ENCODE measurements at places on chromosomes 7 and 10.

- no peak for DNase-seq
These were observed 182.6 kb upstream of the FEZF1 start for GRCh38 chr7:122487131-122487530.

GRCh38 chr7:134300988-134301387 lies 15.7 kb downstream of the SLC35B4 start:
- DNase-seq, result no peak

GRCh38 chr10:95480102-95480900 lies 80.9 kb downstream of the SORBS1 start:
- DNase-seq, result no peak

- DNase-seq, result no peak
These were observed 79.6 kb downstream of the SND1 start for GRCh38 chr7:127731431-127732080.

- DNase-seq, result no peak
These were observed 153.3 kb downstream of the EGFR start for GRCh38 chr7:55172161-55172560.

- DNase-seq, result no peak
These were observed 4.8 kb downstream of the AKAP9 start for GRCh38 chr7:91945476-91945875.

DNA sequence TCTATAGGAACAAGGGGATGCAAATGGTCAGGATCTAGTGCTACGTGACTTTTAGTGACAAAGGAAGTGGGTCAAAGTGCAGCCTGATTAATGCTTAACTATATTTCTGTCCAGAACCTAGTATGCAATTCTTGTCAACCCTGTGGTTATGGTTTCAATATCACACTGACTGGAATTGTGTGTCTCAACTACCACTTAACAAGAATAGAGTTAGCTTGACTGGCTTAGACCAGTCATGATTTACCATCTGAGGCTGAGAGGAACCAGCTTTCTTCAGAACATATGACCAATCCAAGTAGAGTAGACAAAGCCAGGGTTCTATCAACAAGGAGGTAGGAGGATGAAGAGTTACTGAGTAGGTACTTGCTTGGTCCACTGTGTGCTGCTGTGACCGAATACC lies 54.4 kb downstream of the MYPN start:
- no peak for DNase-seq

GRCh38 chr7:121046893-121047468 lies 58.5 kb downstream of the CPED1 start:
- DNase-seq, result no peak

DNA sequence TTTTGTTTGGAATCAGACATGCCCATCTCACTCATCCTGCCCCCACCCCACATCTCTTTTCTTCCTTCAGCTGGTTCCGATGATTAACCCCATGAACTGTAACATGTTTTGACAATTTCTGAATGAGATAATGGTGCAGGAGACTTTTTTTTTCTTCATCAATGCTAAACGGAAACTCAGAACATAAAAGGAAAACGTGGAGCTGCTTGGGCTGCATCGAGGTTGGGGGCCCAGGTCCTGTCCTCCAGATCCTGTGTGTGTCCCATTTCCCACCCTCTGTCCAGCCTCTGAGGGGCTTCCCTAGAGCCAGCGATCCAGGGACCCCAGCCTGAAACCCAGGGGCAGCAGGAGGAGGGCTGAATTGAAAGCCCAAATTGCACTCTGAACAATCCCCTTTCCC lies 263.8 kb upstream of the GRB10 start:
- DNase-seq, result no peak

DNA sequence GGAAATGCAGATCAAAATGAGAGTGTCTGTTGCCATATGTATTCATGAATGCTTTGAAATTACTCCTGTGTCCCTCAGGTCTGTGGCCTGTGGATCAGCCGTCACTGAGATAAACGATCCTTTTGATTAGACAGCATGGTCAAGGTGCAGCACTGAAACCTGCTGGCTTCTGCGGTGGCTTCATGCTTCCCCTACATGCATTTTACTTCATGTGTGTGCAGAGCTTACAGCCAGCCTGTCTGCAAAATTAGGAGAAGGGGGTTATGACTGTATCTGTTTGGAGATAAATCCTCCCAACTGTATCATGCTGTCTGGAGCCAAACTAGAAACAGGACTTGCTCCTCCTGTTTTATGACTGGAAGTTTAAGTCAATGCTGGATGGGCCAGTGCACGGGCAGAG lies 71.0 kb upstream of the PLPP4 start:
- no peak for DNase-seq

DNA sequence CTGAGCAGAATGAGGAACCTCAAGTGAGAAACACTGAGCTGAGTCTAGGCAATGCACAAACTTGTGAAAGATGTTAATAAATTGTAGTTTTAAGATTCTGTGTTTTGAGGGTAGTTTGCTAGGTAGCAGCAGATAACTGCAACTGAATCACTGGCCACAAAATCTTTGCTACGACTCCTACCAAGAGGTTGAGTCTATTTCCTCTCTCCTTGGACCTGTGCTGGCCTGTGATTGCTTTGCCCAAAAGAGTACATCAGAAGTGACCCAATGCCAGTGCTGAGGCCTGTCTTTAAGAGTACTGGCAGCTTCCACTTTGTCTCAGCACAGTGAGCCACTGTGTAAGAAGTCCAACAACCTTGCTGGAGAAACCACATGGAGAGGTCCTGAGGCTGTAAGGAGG lies 11.9 kb upstream of the TSPAN13 start:
- DNase-seq, result no peak

GRCh38 chr7:22577470-22578001 lies 77.5 kb upstream of the STEAP1B start:
- no peak for DNase-seq

- DNase-seq, result no peak
These were observed 33.1 kb upstream of the EPC1 start for GRCh38 chr10:32379950-32380551.

GRCh38 chr7:65722361-65722792 lies 150.5 kb upstream of the VKORC1L1 start:
- peak; percentile 58 for DNase-seq

DNA sequence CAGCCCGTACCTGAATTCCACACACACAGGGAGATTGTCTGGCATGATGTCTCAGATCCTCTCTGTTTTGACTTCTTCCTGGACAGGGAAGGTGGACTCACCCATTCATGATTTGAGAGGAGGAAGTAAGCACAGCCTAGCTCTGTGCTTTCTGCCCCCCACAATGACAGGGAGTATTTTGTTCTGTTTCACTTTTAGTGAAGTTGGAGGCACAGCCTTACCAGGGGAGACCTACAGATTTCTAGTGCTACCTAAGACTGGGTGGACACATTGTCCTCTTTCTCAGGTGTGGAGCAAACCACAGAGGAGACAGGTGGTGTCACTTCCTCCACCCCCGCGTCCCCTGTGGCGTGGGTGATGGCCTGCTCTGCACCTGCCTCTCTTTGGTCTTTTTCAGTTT lies 408.6 kb upstream of the PFKP start:
- DNase-seq, result no peak

DNA sequence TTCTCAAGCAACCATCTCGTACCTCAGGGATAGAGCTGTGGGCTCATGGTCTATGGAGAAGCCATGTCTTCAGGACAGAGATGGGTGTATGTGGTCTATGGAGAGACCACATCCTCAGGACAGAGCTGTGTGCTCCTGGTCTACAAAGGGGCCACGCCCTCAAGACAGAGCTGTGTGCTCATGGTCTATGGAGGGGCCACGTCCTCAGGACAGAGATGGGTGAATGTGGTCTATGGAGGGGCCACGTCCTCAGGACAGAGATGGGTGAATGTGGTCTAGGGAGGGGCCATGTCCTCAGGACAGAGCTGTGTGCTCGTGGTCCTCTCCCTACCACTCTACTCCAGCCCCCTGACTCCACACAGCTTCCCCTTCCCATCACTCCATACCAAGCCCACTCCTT lies 117.8 kb downstream of the WDR37 start:
- DNase-seq, result no peak

GRCh38 chr7:115447495-115447894 lies 525.6 kb downstream of the MDFIC start:
- no peak for DNase-seq

- DNase-seq, result no peak
These were observed 116.2 kb upstream of the GPR26 start for GRCh38 chr10:123549761-123550454.

- DNase-seq, result no peak
These were observed 81.4 kb downstream of the HECW1 start for GRCh38 chr7:43193893-43194292.

GRCh38 chr7:108623220-108623619 lies 53.5 kb downstream of the DNAJB9 start:
- DNase-seq, result no peak

Data from stimulated activated CD4-positive, alpha-beta T cell treated with anti-CD3 and anti-CD28 coated beads, Interleukin-4, amount 100 ng/mL, for 1 hour (primary cell).